Stimulated activated CD8-positive, alpha-beta memory T cell treated with anti-CD3 and anti-CD28 coated beads, Interleukin-2, amount 100 ng/mL, for 1 hour (primary cell): ENCODE measurements at places on chromosomes 4 and X.

GRCh38 chr4:7826176-7826908 lies 113.3 kb downstream of the AFAP1 start:
- DNase-seq, result no peak

DNA sequence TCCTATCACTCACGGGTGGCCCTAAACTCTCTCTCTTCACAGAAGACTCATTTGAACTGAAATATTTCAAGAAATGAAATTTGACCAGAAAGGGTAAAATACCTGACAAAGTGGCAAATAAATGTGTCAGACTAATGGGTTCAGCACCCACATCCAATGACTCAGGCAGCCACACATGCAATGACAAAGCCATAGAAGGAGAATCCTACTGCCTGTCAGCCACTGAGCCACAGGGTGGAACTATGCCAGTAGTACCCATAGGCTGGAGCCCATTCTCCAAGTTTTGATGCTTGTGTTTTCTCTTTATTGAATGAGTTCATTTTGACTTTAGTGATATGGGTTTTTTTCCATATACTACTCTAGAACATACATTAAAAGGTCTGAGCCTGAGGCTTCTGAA lies 179.0 kb downstream of the BEND2 start:
- DNase-seq, result no peak

DNA sequence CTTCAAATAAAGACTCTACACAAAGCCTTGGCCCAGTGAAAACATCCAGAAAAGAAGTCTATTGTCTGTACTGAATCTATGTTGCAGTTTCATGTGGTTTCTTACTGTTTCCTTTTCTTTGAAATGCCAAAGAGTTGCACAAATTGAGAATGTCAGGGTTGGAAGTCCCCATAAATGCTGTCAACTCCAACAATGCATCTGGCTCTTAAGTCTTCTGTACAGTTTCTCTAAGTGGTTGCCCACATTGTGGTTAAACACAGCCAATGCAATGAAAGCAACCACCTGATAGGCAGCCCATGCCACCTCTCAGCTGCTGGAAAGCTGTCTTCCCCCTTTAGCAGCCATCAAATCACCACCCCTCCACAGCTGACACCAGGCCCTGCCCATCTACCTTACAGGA lies 67.2 kb upstream of the C1GALT1C1 start:
- DNase-seq, result no peak

GRCh38 chr4:106647451-106647850 lies 278.9 kb upstream of the GIMD1 start:
- DNase-seq, result no peak

DNA sequence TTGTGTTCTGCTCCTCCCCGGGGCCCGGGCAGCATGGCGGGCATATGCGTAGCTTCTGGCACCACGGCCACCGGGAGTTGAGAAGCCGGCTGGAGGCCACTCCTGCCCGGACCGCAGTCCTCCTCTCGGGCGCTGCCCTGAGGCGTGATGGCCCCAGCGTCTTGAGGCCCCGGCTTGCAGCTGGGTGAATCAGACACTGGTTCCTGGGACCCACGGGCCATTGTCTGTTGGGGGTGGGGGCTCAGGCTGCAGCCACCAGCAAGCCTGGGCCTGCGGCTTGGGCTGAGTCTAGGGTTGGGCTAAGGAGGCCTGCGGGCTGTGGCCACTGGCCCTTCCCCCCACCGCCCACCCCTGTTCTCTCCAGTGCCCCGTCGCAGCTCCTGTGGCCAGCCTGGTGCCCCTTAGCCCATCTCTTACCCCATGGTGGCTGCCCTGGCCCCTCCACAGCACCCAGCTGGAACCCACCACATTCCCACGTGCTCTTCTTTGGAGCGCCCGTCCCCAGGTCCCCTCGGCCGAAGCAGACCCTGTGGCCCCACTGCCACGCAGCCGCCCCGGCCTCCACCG lies 6.7 kb upstream of the UVSSA start:
- DNase-seq, result no peak

DNA sequence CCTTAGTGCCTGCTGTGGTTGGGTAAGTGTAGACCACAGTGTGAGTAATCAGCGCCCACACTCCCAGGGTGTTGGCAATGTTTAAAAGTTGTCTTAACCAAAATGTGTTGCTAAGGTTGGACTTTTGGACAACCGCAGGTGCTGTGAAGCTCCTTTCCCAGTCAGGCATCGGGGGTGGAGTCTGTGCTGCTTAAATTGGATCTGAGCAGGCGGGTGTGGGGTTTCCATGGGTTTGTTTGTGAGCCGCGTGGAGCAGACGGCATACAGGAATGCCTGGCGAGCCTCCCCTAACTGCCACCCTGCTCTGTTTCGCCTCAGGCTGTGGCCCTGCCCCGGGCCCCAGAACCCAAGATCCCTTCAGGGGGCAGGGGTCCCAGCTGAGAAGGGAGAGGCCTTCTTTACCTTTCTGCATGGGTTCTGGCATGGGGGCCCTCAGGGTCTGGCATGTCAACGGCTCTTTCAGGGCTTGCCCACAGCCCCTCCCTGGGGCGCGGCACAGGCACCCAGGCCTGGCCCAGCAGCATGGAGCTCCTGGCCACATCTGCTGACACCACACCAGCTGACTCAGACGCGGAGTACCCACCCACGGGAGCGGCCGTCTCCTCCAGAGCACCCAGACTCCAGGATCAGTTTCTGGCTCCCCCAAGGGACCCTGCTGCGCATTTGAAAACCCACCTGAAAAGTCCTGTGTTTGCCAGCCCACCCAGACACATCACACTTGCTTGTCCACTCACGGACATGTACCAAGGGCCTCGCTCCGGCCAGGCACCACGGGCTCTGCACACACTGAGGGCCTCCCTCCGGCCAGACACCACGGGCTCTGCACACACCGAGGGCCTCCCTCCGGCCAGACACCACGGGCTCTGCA lies 5.1 kb upstream of the SPON2 start:
- DNase-seq, result peak; percentile 38

DNA sequence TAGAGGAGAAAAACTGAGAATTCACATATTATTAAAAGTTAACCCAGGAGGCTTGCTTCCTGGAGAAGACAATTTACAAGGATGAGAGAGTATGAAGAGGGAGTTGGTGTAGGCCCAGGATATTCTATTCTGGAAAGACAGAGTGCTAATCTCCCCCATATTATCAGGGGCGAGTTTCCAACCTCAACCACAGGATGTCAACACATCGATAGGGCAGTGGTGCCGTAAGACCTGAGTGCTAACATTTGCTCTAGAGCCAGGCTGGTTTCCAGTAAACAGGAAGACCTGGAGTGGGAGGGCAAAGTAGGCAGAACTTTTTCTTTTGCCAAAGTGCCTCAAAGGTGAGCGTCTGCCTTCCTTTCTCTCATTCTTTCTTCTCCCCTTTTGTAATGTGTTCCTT lies 2.8 kb upstream of the AWAT1 start:
- DNase-seq, result no peak

- DNase-seq, result no peak
Observed at GRCh38 chr4:185142564-185142911, 528 bp upstream of the SLC25A4 start.

- no peak for DNase-seq
Observed at GRCh38 chr4:95541094-95541493, 7.7 kb downstream of the UNC5C start.

DNA sequence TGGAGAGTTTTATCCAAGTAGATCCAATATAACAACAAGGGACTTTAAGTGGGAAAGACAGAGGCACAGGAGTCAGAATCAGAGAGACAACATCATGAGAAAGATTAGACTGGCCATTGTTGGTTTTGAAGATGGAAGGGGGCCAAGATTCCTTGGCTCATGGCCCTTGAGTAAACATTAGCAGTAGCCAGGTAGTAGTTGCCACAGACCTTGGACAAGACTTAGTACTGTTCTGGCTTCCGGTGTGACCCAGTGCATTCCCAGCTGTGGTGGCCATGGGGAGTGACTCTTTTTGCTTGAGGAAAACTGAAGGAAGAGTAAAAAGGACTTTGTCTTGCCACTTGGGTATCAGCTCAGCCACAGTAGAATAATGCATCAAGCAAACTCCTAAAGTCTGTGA lies 462.2 kb upstream of the CPXCR1 start:
- DNase-seq, result no peak

DNA sequence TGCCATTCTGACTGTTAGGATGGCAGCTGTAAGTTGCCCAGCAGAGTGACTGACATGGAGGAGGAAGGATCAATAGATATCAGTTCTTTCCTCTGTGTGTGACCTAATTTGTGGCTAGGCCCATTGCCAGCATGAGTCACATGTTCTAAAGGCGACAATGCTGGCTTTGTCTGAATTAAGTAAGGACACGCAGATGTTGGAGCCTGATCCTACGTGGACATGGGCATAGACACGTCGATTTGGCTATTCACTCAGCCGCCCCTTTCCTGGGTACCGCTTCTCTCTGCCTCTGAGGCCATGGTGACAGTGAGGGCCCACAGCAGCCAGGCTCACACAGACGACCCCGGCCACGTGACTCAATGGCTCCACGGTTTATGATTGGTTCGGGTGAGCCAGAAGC lies 16.3 kb downstream of the PROM1 start:
- no peak for DNase-seq

DNA sequence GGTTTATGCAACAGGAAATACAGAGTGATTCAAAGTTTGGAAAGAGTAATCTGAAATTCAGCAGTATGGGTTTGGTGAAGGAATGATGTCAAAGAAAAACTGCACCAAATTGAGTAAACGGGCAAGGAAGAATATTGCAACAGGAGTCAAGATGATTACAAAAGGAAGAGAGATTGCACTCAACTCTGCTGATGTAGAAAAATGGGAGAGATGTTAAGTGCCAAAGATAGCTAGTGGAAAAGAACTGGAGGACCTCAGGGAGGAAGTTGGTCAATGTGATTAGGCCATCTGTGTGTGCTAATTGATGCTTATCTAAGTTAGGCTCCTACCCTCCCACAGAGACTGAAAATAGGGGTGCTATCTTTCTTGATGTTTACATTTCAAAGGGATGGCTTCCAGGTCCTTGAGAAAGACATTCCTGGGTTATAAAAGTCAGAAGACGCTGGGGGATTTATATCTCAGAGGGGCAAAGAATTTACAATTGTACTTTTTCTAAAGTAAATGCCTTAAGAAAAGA lies 167.4 kb upstream of the FAM47A start:
- no peak for DNase-seq

DNA sequence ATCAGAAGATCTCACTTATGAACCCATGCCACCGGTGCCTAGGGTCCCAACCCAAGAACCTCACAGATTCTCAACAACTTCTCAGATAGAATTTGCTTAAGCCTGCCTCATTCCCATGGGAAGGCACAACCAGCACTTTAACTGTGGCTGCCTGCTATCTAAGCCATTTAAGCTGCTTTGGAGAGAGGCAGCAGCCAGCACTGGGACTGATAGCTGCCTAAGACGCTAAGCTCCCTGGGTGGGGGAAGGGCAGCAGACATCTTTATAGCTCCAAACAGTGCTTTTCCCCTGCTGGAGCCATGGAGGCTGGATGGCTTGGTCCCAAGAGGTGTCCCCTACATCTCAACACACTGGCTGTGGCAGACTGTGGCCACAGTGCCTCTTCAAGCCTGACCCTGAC lies 1268.6 kb downstream of the FAM133A start:
- DNase-seq, result no peak

- no peak for DNase-seq
Observed at GRCh38 chr4:78423790-78424189, 127.8 kb upstream of the ANXA3 start.

DNA sequence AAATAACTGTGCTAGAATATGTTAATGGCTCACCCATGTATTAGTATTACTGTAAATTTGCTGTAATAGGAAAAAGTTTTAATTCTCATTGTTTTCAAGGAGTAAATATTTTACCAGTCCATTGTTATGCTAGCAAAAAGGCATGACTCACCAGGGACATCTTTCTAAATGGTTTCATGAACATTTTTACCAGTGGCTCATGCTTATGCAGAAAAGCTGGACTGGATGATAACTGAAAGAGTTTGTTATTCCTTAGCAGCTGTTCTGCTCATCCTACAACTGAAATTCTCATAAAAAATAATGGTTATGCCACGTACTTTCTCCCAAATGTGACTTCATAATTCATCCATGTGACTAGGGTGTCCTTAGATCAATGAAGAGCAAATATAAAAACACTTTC lies 111.9 kb upstream of the PCDH18 start:
- no peak for DNase-seq

DNA sequence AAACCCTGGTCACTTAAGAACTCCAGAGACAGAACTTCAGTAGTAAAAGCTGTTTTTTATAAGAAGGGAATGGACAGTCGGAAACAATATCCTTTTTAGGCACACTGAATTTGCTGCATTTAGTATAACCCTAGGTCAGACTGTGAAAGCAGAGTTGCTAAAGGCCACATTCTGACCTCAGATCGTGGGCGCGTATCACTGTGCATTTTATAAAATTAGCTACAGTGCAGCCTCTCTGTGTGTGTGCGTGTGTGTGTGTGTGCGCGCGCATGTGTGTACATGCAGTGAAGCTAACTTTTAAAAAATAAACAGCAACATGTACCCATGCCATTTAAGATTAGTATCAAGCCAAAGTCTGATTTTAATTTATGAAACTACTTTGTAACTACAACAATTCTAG lies 8.0 kb downstream of the ZNF827 start:
- DNase-seq, result no peak

DNA sequence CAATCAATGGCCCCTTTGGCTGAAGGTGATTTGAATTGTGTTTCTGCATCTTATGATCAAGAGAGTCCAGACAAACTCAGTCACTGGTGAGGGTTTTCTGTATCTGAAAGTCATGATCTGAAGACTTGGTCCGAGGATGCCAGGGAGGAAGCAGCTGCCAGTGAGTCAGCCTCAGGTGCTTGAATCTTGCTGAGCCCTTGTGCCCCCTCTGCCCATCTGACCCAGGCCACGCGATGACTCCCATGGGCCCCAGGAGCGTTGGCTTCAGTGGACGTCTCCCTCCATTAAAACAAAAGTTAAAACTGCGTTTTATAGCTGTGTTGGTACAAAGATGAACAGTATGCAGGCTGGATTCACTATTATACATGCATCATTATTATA lies 62.0 kb downstream of the HTRA3 start:
- DNase-seq, result no peak

DNA sequence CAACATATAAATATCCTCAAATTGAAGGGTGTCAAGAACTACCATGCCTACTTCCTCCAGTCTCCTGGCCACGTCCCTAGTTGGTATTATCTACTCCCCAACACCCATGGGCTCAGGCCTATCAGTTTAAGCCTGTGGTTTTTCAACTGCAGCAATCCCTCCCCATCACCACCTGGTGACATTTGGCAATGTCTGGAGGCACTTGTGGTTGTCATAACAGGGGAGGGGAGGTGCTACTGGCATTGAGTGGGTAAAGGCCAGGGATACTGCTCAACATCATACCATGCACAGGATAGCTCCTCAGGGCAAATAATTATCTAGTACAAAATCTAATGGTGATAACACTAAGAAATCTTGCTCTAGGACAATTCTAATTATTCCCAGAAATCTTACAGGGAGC lies 95.3 kb downstream of the COMMD8 start:
- no peak for DNase-seq
